Kidney (tissue), 22 donors: ENCODE measurements at places on chromosomes 3 and 15. TPM values are rescaled to one million over a fixed set of nuclear protein-coding genes. Genes with fewer than 3 reads are reported as not detected.

CSPG4 gene
- 30.7 TPM for total RNA-seq

PAQR5 gene
- total RNA-seq: 51.3 TPM

PCOLCE2 gene
- 1.9 TPM for total RNA-seq

POLQ gene
- total RNA-seq: 0.35 TPM

ANKUB1 gene
- total RNA-seq: not detected

SHC4 gene
- 0.50 TPM for total RNA-seq

TJP1 gene
- total RNA-seq: 121 TPM

RARRES1 gene
- total RNA-seq: 94.0 TPM

OR5H6 gene
- not detected for total RNA-seq

MAGEL2 gene
- total RNA-seq: 0.06 TPM

CCR5 gene
- total RNA-seq: 4.4 TPM

SLC38A3 gene
- total RNA-seq: 1.6 TPM

LYSMD4 gene
- 8.6 TPM for total RNA-seq

NR1I2 gene
- 0.38 TPM for total RNA-seq

FGF7 gene
- 23.8 TPM for total RNA-seq

TM4SF4 gene
- 0.94 TPM for total RNA-seq

GRCh38 chr15:65092911-65093792 is 16.6 kb downstream of the KBTBD13 start:
- DNase-seq: no peak

DNA sequence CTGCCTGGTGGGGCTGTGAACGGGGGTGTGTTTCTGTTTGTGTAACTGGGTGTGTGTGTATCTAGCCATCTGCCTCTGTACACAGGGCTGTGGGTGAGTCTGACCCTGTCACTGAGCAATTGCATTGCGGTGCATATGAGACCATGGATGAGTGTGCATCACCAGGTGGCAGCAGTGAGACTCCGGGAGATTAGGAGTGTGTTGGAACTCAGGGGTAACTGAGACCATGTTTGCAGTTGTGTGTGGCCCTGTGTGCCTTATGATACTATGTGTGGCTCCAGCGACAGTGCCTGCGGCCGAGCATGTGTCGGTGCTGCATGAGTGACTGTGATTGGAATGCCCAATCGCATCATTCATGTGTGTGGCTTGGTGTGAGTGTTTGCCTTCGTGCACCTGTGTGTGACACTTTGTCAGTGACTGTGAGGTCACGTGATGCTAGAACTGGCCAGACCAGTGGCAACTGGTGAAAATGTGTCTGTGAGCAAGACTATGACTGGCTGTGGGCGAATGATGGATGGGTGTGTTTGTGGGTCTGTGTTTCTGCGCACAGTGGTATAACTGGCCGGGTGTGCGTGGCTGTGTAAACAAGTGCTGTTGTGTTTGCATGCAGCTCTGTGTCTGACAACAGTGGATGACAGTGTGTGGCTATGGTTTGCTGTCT is 14.0 kb downstream of the VILL start:
- DNase-seq: peak; percentile 75

DNA sequence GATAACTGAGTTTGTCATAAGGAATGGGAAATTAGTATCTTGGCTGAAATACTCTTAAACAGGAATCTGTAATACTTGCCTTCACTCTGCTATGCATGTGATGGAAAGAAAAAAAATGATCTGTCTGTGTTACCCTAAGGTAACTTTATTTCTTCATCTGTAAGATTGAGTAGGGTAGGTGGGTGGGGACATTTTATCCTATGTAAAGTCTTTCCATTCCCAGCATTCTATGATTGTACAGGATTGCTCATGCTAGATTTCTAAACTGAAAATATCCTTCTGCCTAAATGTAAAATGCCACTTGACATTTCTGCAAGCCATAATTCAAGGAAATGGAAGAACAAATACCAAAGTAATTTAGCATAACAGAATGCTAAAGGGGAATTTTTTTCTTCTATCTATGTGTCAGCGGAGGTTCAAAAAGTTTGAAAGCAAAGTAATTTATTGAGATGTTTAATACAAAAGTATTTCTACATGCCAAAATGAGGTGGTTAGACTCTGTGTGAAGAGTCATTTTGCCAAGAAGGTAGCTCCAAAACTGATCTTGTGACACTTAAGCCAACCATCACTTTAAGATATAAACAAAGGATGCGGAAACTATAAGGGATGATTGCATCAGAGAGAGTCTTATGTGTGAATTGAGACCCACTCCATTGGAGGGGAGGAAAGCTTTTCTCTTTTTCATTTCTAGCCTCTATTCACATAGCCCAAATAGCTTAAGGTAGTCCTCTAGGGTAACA is 46.6 kb upstream of the SERPINI2 start:
- no peak for DNase-seq

- no peak for DNase-seq
These were observed 107.2 kb downstream of the FRMD5 start for GRCh38 chr15:44087578-44088465.

DNA sequence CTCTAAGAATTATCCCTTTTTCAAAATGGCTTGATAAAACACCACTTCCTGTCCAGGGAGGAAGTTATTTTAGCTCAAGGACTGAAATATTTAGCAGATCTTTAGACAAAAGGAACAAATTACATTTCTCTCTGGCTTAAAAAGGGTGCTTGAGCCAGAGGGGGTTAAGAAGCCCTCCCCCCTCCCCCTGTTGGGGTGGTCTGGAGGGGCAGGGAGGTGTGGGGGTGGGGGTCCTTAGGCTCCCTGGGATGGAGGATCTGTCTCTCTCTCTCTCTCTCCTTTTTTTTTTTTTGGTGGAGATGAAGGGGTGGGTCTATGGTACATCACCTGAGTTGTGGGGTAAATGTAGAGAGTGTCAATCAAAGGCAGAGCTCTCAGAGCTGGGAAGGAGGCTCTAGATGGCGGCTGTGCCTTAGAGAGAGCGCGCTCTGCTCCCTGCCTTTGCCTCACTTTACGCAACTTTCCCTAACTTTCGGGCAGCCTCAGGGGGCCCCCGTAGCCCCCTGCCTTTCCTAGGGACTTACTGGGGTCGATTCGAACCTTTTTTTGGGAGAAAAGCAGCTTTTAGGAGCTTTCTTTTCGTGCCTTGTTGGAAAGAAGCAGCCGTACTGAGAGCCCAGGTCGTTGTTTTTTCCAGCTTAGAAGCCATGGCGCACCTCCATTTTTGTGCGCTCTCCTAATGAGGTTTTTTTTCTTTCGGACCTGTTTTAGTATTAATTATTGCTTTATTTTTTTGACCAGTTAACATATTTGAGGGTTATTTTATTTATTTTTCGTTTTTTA is at the start of gene CHD2:
Gene CHD2 (plus strand): TSS at position 377 of the 783 bp plus-strand sequence. CDS start 914 bp downstream, outside the sequence.
- peak; percentile 87 for DNase-seq

DNA sequence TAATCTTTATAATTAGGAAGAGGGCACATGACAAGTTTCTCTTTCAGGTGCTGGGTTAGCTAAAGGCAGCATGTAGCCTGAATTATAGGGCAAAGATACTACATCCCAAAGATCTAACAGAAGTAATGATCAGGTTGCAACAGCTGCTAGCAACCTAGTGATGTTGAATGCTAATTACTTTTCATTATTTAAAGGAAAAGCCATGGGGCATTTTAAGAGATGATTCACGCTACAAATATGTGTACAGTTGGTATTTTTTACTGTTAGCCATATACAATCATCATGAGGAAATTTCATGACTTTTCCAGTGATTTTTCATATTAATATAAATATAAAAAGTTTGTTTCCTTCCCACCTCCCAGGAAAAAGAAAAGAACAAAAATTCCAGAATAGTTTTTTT is 43.0 kb downstream of the NEK10 start:
- no peak for DNase-seq

DNA sequence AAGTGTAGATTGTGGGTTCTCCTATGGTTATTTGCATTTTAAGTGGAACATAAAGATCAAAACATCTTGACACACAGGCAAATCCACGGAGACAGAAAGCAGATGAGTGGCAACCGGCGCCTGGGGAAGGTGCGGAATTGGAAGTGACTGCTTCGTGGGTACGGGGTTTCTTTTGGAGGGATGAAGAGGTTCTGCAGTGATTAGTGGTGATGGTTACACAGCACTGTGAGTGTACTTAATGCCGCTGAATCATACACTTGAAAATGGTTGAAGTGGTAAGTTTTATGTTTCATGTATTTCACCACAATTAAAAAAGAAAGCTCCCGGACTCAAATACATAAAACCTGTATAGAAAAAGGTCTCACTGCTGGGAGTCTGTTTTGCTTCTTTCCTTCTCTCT is 18.5 kb upstream of the VPS33B start:
- no peak for DNase-seq

DNA sequence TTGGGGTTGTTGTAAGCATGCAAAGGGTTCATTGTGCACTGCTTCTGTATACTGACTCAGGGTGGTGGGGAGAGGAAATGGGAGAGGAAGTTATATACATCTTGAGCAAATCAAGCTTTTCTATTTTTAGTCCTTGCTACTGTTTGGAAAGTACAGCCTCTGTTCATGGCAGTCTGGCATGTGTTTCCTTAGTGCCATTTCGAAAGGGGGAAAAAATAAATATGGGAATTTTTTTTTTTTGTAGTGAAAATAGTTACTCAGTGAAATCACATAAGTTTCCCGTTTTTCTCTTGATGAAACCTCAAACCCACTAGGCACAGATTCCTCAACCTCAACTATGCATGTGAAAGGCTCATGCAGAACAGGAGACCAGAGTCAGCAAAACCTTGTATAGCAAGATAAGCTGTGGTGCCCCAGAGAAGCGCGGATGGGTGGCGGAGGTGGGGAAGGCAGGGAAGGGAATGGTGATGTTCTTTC is 353.3 kb downstream of the LPP start:
- DNase-seq: no peak

GRCh38 chr15:93859176-93859575 is 372.2 kb upstream of the MCTP2 start:
- no peak for DNase-seq

DNA sequence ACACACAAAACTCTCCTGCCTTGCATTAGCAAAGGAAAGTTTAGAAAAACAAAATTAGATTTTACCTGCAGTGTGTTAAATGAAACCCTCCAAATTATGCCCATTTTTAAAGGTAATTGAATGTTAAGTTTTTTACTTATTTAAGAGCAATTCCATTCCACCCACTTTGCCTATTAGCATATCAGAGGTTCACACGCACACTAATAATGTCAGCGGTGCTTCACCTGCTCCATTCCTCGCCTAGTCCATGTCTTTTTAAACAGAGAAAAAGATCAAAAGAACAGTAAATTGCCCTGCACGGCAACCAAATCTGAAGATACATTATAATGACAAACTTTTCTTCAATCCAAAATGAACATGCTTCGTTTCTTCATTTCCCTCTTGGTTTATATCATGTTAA is 97.3 kb upstream of the LRRN1 start:
- no peak for DNase-seq

GRCh38 chr3:182906036-182906435 is 74.3 kb downstream of the DCUN1D1 start:
- no peak for DNase-seq

DNA sequence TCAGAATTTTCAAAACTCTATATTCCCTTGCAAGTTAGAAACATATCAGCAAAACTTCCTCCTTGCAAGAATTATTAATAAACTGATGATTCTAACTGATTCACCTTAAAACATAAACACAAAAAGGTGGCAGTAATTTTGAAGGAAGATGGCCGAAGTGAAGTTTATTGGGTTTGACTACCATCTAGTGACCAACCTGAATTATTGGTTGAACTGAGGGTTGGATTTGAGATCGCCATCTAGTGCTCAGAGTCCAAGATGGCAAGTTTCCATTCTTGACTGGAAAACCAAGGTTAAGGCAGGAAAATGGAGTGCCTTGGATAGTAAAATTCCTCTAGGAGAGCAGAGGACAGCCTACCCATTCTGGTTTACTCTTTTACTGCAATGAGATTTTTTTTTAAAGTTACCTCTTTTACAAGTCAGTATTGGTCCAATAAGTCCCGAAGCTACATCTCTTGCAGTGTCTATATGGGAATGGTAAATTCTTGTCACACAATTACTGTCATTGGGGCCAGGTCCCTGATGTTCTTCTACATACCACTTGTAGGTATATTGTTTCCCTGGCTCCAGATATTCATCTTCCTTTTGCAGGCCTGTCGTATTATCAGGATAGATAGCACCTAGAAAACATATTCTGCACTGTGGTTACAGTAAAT is 51.6 kb upstream of the CP start:
- DNase-seq: peak; percentile 91

DNA sequence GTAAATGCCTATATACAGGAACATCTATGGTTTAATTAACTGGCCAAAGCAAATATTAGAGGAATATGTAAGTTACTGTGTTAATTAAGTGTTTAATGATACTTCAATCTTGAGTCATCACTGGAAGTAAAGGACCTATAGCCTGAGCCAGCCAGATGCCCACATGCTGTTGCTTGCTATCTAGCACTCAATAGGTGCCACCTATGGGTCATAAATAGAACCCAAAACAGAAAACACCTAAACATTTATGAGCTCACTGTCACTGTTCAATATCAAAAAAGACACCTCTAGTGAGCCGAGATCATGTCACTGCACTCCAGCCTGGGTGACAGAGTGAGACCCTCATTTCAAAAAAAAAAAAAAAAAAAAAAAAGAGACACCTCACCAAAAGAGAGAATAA is 48.4 kb upstream of the IP6K2 start:
- no peak for DNase-seq

- DNase-seq: no peak
These were observed 44.8 kb downstream of the TMEM39A start for GRCh38 chr3:119418641-119419040.

DNA sequence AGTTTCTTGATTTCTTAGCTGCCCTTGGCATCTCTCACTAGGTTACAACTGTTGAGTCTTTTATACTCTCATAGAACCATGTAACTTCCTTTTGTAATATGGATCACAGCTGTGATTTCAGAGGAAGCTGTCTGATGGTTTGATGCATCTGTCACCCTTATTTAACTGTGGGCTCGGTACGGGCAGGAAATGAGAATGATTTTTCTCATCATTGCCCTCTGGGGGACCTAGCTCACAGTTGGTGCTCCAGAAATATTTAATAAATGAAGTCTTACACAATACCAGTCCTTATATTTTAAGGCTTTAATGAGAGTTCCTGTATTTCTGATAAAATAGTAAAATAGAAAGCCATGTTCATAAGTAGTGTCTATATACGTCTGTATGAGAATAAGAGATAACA is 151.2 kb downstream of the EBLN2 start:
- no peak for DNase-seq

GRCh38 chr15:44149224-44149623 is 45.8 kb downstream of the FRMD5 start:
- no peak for DNase-seq

- DNase-seq: no peak
These were observed 415.4 kb downstream of the RBMS3 start for GRCh38 chr3:29696311-29696710.

DNA sequence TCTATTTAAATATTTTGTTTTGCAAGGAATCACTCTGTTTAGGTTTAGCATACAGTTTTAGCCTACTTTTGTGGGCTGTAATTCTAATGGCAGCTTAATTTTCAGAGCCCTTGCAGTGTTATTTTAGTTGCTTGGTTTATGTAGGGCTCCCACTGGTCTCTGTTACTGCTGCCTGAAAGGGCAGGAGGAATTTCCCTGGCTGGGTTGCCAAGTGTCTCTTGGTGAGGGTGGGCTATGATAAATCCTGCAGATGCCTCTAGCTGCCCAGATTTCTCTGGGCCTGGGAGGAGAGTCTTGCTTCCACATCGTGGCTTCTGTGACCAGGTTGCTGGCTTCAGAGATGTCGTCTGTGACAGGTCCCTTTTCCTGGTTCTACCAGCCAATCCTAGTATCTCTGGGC is 36.2 kb downstream of the ILDR1 start:
- no peak for DNase-seq
